ENCODE measurements at places on chromosomes 6 and 20.

DNA sequence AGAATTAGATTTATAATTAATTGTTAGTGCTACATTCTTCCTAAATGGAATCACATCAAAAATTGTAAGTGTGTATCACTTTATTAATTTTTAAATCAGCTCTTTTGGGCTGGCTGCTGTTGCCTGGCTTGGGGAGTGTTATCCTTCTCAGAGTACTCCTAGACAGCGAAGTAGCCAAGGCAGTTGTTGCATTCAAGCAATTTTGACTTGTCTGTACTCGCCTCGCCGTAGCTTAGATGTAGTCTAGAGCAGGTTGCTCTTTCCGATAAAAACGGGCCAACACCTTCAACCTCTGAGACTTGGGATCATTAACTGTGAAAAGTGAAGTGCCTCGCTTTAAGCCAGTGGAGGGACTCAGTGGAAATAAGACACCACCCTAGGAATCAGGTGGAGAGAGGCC is 151.3 kb downstream of the FARS2 start:
- DNase-seq = no peak

DNA sequence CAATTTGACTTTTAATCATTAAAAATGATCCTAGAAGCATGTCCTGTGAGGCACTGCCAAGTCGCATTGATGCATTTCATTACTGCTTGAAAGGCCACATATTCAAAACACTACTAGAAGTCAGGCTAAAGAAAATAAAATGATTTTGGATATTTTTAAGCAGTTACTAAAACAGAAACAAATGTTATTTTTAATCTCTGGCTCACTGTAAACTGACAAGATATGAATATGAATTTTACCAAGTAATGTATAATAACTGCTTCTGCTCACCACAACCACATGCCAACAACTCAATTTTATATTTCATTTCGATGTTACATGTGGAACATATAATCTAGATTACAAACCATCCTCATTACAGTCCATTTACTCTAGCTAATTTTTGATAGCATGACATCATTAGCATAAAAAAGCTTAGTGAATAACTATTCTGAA is 90.6 kb downstream of the ATXN1 start:
- no peak for DNase-seq

DNA sequence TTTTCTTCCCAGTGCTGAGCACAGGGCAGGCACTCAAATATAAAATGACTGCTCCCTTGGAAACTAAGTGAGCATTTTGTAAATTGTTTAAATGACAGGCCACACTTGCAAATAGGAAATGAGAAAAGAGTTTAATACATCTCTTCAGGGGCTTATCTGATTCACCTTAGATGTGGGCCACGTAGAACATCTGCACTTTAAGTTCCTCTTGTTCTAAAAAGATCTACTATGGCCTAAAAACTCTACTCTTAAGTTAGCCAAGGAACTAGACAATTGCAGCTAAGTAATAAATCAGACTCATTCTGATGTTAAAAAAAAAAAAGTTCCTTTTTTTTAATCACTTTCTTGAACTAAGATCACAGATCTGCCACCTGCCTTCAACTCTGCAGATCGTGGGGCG is 126.3 kb downstream of the KIF16B start:
- no peak for DNase-seq

DNA sequence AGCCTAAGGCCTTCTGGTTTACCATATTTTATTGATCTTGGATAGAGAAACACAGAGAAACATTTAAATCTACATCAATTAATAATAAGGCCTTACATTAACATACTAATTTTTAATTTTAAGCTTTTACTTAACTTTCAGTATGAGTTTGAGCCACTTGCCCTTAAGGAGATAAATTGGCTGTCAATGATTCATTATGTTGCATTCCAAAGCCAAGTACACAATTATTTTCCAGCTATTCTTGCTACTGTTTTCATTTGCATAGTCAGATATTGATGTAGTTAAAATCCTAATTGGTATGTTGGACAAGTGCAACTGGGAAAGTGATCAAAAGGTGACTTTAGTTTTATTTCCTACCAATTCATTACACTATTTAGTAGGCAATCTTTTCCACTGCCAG is 58.2 kb downstream of the MOCS1 start:
- DNase-seq = no peak

GRCh38 chr6:138434096-138434495 is 30.1 kb downstream of the HEBP2 start:
- no peak for DNase-seq

- DNase-seq = no peak
Observed at GRCh38 chr6:22476811-22477390, 92.5 kb upstream of the HDGFL1 start.

- DNase-seq = no peak
Observed at GRCh38 chr6:41871691-41872090, 23.5 kb downstream of the USP49 start.

DNA sequence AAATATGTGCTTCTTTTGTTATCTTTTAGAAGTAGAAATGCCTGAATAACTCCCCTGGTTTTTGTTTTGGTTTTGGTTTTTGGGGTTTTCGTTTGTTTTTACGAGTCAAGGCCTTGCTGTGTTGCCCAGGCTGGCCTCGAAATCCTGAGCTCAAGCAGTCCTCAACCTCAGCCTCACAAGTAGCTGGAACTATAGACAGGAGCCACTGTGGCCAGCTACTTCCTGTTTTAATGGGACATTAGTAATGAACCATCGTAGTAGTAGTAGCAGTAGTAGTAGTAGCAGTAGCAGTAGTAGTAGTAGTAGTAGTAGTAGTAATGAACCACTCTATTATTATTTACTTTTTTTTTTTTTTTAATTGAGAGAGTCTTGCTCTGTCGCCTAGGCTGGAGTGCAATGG is 66.0 kb downstream of the UBR2 start:
- DNase-seq = no peak

GRCh38 chr6:114342826-114343781 is at the start of gene HS3ST5:
TSS of gene HS3ST5 (minus strand) at chr6:114343023. CDS start at chr6:114062845, 280,178 bp downstream.
- DNase-seq = no peak

GRCh38 chr20:21251278-21251677 is 51.9 kb upstream of the XRN2 start:
- no peak for DNase-seq

DNA sequence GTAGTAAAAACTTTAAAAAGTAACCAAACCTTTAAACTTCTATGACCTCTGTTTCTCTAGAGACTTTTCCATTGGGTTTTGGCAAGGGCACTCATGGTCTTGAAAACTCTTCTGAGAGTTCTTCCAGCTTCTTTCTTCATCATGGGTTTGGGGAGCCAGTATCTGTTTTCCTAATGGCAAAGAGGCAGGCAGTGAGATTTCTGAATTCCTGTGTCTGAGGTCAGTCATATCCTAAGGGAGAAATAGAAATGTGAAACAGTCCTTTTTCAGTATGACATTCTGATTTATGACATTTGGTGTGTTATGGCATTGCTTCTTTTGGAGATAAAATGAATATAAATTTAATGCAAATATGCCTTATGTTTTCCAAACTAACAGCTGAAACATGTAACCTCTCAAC is 518.5 kb upstream of the MARCKS start:
- no peak for DNase-seq

GRCh38 chr6:139801571-139802321 is 427.3 kb upstream of the CITED2 start:
- no peak for DNase-seq

GRCh38 chr20:23272176-23273029 is 78.2 kb upstream of the NXT1 start:
- no peak for DNase-seq

GRCh38 chr6:2695454-2696095 is 55.1 kb downstream of the MYLK4 start:
- no peak for DNase-seq

GRCh38 chr20:63686492-63687321 is 9.7 kb upstream of the TNFRSF6B start:
- no peak for DNase-seq

- no peak for DNase-seq
Observed at GRCh38 chr6:49856282-49856681, 10.1 kb downstream of the CRISP1 start.

DNA sequence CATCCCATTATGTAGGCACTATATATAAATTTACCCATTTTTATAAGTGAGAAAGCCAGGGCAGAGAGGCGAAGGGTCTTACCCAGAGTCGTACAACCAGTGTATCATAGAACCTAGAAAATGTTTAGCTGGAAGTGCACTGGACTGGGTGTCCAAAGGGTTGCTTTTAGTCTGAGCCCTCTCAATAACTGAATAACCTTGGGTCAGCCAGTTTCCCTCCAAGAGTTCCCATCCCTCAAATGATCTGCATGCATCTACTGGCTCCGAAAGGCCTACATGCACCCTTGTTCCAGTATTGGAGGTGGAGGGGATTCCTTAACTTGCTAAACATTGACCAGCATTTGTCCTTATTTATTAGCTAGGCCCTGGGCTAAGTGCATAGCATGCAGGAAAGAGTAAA is 3.8 kb downstream of the SNPH start:
- no peak for DNase-seq

- DNase-seq = no peak
Observed at GRCh38 chr6:35483490-35483889, 13.4 kb downstream of the TEAD3 start.

DNA sequence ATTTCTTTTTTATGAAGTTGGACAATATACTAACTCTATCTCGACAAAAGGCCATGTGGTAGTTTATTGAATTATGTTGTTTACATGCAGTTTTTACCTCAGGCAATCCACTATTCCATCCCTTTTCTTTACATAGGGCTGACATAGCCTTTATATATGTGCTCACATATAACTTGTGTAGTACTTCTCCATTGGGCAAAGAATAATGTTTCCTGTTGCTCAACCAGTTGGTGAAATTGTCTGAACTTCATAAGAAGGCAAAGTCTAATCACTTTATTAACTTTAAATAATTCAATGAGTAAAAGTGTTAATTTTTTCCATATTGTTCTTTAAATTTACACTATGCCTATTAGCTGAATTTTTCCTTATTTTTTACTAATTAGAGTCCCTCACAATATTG is 1272.1 kb downstream of the EPHA7 start:
- DNase-seq = no peak

- no peak for DNase-seq
Observed at GRCh38 chr6:140043357-140043756, 668.9 kb upstream of the CITED2 start.
